ENCODE measurements at places on chromosomes 1 and 21.

DNA sequence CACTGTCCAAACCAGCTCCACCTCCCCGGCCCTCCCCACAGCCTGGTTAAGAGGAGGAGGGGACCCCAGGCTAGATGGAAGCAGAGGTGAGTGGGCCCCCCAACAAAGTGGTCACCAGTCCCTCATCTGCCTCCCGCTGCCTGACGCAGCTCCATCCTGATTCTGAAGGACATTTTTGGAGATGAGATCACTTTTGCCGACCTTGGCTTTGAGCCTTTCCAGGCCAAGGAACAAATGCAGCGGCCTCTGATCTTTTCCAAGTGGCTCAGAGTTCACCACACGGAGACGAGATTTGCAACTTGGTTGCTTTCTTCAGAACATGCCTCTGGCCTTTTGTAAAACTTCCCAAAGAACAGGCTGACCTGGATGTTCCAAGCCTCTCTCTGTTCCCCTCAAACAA, 223.1 kb downstream of the NPHP4 start:
- no peak for DNase-seq

- DNase-seq: peak; percentile 15
These were observed 12.6 kb upstream of the RCSD1 start for GRCh38 chr1:167617153-167618147.

GRCh38 chr1:185427264-185427663, 110.2 kb upstream of the IVNS1ABP start:
- no peak for DNase-seq

GRCh38 chr1:161089938-161090337, 580 bp upstream of the NECTIN4 start:
- DNase-seq: no peak
